ENCODE measurements at places on chromosomes 2 and 18.

- peak; percentile 69 for DNase-seq
Observed at GRCh38 chr2:118865106-118865505, 17.7 kb upstream of the EN1 start.

DNA sequence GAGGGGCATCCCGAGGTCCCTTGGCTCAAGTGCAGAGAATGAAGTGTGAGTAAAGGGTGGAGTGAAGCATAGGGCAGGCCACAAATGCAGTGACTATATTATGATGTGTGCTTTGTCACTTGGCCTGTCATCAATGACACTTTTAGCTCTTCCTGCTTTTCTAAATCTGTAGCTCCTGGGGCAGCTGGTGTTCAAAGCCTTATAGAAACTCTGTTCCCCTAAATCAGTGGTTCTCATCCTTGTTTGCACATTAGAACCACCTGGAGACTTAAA, 135.6 kb upstream of the LGALSL start:
- no peak for DNase-seq

GRCh38 chr2:70321370-70321769, 19.5 kb upstream of the FAM136A start:
- DNase-seq = no peak

DNA sequence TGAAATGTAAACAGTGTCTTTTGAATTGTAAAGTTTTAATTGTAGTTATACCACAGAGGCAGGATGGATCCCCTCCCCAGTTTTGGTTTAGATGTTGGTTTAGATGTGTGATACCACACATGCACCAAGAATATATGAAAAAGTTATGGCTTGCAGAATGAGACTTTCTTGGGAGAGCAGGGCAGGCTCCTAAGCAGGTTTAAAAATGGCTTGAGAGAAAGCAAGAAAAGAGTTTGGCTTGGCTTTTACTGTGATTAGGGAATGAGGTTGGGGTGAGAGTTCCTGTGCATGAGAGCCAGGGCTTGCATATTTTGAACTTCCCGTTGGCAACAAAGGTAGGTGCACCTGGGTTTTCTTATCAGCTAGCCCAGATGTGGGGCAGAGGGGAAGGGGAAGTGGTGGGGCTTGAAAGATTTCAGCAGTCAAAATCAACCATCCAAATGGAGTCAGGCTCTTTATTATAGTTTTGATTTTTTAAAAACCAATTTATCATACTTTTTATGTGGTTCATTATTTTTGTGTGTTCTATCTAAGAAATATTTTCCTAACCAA, 246.9 kb downstream of the MTX2 start:
- no peak for DNase-seq

DNA sequence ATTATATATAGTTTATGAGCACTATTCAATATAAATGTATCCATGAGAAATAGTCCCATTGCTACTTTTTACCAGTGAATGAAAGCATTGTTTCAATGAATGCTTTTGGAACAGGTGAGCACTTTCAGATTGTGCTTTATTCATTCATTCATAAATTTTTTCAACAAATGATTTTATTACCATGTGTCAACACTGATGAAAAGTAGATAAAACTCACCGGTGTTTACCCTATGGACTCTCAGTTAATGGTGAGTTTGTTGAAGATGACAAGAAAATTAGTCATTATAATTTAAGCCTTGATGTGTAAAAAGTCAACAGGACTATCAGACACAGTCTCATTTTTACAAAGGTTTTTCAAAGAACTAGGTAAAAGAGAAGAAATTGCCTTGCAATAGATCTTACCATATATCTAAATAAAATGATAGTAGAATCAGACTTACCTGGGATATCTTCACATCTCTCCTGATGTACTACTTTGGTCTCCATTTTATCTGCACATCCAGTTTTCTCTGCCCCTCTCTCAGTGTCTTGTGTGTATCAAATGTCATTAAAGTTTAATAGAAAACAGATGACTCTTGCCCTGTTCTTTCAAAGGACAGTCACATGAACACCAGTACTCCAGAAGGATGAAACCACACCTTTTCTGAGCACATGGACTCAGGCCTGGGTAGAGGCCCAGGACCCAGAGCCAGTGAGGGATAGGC, 325.3 kb upstream of the RND3 start:
- no peak for DNase-seq

GRCh38 chr2:170824526-170825015, 7.9 kb downstream of the GAD1 start:
- DNase-seq = no peak

DNA sequence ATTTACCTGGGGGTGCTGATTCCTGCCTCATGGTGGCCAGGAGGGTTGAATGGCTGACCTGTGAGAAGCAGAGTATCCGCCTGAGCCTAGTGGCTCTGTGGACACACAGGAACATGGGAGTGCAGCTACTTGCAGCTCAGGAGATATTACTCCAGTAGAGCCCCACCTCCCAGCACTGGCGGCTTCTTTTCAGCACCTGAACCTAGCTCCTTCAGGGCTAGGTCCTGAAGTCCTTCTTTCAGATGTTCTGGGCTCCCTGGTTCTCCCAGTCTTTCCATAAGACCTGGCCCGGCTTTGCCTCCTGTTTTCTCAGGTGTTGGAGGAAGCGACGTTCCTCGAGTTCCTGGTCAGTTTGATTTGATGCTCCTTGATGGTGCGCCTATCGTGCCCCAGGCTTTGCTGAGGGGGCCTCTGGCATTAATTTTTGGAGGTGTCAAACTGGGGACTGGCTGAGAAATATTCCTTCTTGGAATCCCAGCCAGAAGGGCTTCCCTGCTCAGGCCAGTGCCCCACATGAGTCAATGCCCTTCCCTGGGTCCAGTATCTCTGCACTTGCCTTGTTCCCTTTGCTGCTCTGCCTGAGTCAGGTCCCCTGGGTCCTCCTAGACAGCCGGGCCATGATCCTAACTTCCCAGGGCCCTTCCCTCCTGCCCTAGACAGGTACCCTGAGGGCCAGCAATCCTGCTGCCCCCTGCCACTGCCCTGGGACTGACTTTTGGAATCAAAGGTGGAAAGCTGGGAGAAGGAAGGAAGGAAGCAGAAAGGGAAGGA, 110.7 kb upstream of the HAAO start:
- DNase-seq = no peak

GRCh38 chr2:168169097-168169745, 78.2 kb downstream of the STK39 start:
- no peak for DNase-seq

DNA sequence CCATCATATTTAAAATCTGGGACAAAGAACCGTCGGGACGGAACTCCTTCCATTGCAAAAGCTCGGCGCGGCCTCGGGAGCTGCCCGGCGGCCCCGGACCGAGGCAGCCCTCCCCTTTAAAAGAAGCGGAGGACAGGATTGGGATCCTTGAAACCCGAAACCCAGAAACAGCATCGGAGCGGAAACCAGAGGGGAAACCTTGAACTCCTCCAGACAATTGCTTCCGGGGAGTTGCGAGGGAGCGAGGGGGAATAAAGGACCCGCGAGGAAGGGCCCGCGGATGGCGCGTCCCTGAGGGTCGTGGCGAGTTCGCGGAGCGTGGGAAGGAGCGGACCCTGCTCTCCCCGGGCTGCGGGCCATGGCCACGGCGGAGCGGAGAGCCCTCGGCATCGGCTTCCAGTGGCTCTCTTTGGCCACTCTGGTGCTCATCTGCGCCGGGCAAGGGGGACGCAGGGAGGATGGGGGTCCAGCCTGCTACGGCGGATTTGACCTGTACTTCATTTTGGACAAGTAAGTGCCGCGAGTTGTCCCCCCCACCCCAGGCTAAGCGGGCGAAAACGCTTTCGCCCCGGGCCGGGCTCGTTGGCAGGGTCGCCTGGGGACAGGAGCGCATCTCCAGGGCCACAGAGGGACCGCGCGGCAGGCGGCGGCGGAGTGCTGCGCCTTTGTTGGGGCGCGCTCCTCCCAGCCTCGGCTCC, at the start of gene ANTXR1:
Gene ANTXR1 (plus strand): TSS at position 38 of the 698 bp plus-strand sequence. CDS start 321 bp downstream, at position 359.
- peak; percentile 82 for DNase-seq

DNA sequence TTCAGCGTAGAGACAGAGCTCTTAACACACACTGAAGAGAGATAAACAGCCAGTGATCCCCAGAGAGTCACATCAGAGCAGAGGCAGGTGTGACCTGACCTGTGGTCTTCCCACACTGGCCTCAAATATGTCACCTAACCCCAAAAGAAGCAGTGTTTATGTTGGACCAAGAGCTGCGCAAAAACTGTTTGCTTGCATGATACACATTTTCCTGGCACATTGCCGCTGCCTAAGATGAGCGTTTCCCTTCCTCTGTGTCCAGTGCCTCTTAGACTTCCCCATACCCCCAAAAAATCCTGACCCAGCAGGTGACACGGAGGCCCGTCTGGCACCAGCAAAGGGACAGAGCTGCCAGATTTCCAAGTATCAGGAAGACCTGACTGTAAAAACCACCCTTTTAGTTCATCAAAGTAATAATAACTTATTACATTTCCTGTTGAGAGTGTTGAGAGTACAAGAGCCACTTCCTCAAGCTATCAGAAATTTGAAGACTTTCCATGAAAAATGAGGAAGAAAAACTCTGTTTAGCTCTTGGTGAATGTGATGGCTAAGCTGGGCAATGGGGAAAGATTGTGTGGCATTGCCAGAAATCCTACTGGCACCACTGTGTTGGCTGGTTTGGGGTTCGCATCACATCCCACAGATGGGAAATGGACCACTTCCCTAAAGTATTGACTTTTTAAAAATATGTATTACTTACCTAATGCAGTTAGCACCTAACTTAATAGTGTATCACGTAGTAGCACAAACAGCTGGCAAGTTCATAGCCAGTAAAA, 6.7 kb downstream of the TNFRSF11A start:
- no peak for DNase-seq

GRCh38 chr2:69462780-69463179, 25.5 kb upstream of the NFU1 start:
- no peak for DNase-seq

DNA sequence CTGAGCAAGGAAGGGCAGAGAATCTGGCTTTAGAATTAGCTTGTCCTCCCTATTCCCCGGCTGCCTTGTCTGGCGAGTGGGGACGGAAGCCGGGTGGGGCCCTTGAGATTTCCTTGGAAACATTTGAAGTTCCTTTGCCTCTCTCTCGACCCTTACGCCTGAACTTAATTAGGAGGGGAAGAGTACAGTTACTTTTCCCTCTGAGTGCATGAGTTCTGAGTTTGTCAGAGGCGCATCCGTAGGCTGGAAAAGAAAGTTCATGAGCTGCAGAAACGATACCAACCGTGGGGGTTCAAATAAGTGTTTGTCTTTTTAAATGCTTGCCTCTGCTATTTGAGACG, 468 bp downstream of the PIKFYVE start:
- no peak for DNase-seq

GRCh38 chr2:23757686-23758433, 169.1 kb downstream of the ATAD2B start:
- no peak for DNase-seq

DNA sequence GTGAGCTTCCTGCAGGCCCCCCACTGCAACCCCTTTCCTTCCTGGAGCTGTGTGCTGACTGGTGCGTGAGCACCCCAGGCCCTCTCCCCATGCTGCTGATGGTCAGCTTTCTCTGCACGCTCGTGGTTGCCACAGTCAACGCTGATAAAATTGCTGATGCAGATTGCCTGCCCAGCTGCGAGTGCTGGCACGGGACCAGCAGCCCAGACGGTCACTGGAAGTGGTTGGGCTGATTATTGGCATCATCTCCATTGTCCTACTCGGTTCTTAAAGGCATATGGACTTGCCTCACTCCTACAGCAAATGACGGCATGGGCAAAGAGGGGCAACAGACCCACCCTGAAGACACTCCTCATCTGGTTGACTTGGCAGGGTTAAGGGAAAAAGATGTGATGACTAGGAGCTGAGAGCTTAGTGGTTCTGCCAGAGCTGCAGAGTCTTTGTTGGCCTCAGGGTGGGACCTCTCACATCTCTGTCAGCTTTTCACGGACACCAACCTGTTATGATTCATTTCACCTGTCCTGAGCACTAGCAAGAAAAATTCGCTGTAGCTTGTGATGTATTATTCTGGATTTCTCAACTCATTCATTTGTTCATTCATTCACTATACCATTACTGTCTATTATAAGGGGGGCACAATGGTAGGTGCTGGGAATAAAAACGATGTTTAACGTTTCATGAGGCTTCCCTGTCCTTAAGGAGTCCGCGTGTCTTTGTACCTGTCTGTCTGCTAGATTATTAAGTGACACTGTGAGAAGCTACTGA, 38.4 kb downstream of the PAX8 start:
- no peak for DNase-seq

All from neural progenitor cell (in vitro differentiated cells).